ENCODE measurements at places on chromosomes 3 and 15.
A peak's percentile ranks its signal among the peaks of the same experiment; 100 is the strongest.

DNA sequence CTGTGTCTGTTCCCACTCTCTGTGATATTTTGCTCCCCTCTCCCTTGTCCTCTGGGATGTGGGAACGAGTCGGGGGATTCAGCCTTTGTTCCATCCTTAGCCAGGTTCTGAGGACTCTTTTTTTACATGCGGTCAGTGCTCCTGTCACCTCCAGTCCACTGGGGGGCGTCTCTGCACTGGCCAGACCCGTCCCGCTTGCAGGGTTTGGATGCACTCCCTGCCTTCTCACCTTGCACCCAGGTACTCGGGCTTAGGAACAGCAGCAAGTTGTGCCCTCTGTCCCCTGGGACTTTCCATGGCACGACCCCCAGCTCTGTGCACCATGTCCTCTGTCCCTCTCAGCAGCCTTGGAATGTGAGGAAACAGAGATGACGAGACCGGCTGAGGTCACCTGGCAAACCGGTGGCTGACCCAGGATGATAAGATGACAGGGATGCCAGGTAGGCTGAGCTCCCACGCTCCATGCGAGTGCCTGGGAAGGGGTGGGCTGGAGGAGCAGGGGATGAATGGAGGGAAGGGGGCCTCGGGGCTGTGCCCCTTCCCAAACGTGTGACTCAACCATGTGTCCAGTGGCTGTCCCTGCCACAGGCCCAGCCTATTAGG, 27.3 kb upstream of the FGD5 start:
- DNase-seq, result peak; percentile 10

DNA sequence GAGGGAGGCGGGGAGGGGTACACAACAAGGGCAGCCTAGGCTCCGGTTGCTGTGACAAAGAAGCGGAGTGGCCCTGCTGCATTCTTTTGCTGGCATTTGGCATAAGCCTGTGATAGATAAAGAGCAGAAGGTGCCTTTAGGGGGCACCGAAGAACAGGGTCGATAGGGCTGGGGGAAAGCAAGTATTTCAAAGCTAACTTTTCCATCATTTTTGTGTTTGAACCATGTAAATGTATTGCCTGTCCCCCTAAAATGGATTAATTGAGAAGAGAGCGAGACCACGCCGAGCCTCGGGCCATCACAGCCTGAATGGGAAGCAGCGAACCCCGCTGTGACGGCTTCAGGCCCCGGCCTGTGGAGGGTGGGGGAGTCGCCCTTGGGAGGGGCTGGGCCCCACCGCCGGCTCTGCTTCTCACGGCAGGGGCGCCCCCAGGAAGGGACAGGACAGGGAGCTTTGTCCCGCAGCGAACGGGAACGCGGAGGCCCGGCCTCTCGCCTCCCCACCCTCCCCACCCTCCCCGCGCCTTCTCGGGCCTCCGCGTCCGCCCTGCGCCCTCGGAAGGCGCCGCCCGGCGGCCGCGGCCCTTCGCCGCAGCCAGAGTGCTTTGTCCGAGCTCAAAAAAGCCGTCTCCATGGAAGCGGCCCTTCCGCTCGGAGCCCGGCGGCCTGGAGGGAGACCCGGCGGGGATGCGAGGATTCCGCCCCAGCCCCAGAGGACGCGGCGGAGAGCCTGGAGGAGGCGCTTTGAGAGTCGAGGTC, 32.4 kb upstream of the ALDH1L1 start:
- DNase-seq, result peak; percentile 44

GRCh38 chr3:39191111-39191510, 1.3 kb downstream of the XIRP1 start:
- DNase-seq, result no peak

GRCh38 chr15:90124507-90124906, 22.2 kb upstream of the IDH2 start:
- DNase-seq, result no peak

- no peak for DNase-seq
Measured at GRCh38 chr3:36852071-36852470, 87.7 kb upstream of the DCLK3 start.

All from fibroblast of skin of right quadriceps (primary cell).